ENCODE measurements at places on chromosomes 2 and 18.
A peak's percentile ranks its signal among the peaks of the same experiment; 100 is the strongest.

DNA sequence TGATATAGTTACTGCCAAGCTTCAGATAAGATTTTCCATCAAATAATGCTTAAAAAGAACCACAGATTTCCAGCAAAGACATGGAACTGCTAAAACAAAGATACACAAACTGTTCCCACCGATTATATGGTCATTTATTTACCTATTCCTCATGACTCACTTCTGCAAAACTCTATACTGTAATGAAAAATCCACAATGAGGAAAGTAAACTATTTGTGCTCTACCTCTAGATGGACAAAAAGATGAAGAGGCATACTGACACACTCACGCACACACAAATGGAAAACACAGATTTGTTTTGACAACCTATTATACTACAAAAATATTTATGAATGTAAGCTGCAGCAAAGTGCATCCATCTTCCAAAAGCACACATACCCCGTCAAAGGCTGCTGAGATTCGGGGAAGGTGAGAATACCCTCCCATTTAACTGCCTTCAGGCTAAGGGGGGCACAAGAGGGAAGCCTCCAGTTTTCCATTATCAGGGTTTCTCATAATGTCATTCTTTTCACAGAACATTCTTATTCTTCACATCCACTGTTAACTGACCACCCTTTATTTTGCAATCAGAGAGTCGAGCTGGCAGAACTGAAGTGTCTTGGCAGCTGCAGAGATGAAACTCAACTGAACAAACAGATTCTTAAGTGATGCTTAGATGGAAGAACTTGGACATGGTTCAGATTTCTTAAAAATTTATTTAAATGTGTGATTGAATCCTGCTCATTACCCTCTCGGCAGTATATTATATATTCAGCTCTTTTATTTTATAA is 115.9 kb upstream of the TANK start:
- DNase-seq, result peak; percentile 29

DNA sequence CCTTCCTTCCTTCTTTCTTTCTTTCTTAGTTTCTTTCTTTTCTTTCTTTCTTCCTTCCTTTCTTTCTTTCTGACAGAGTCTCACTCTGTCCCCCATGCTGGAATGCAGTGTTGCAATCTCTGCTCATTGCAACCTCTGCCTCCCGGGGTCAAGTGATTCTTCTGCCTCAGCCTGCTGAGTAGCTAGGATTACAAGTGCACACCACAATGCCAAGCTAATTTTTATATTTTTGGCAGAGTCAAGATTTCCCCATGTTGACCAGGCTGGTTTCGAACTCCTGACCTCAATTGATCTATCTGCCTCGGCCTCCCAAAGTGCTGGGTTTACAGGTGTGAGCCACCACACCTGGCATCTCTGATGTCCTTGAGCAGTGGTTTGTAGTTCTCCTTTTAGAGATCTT is 48.5 kb downstream of the IL1R2 start:
- no peak for DNase-seq

DNA sequence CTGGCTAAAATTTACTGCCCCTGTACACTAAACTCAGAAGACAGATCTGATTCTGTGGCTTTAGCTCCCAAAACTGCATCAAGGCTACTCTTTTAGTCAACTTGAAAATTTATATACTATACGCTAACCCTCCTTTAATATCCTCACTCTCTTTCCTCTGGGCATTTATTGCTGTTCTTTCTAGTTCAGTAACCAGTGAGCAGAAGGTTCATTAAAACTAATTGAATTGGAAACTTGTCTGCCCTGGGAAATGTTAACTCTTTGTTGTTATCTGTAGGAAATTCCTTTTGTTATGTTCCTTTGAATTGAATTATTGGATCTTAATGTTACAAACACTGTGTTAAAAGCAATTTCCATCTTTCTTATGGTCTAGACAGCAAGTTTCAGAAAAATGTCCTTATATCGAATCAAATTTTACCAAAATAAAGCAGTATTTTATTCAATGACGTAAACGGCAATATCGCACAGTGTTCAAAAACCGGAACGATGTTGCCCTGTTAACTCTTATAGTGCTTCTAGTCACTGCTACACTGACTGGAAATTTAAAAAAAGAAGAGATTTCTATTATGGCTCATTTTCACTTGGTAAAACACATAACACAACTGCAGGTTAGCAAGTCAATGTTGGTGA is 168.3 kb downstream of the NR4A2 start:
- no peak for DNase-seq

DNA sequence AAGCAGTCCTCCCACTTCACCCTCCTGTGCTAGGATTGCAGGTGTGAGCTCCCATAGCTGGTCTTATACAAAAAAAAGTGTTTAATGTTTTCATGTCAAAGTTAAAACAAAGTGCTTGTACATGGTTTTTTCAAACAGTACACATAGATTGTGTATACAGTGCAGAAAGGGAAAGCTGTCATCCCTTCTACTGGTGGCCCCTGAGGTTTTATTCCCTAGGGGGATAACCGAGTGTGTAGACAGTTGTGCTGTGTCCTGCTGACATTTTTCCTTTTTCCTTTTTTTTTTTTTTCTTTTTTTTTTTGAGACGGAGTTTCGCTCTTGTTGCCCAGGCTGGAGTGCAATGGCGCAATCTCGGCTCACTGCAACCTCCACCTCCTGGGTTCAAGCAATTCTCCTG is 10.8 kb downstream of the TUBB6 start:
- DNase-seq, result no peak

DNA sequence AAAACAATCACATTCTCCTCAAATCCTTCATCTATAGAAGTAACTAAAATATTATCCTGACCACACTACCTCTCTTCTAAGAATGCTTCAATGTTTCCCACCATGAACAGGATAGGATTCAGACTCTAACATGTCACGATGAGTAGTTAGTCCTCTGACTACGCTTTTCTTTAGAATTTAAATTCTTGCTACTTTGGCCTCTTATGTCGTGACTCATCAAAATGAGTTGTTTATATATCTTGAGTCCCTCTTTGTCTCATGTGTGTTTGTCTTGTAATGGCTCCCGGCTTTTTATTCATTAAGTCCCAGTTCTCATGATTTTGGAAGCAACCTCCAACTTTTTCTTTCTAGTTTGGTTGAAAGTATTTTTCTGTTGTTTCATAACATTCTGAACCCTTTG is 1289.2 kb downstream of the DSC3 start:
- no peak for DNase-seq

- DNase-seq, result no peak
Measured at GRCh38 chr2:143835481-143835880, 684.4 kb downstream of the ZEB2 start.

DNA sequence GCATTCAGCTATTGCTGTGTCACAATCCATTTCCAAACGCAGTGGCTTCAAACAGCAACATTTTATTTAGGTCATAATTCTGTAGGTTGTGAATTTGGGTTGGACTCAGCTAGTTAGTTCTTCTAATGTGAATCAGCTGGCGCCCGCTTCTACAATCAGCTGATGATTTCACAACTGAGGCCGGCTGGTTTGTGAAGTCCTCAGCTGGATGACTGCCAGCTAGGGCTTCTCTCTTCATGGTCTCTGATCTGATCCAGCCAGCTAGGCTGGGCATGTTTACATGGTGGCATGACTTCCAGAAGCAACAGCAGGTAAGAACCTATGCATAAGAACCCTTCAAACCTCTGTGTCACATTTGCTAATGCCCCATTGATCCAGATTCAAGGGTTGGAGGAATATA is 172.0 kb downstream of the SLC4A10 start:
- no peak for DNase-seq

DNA sequence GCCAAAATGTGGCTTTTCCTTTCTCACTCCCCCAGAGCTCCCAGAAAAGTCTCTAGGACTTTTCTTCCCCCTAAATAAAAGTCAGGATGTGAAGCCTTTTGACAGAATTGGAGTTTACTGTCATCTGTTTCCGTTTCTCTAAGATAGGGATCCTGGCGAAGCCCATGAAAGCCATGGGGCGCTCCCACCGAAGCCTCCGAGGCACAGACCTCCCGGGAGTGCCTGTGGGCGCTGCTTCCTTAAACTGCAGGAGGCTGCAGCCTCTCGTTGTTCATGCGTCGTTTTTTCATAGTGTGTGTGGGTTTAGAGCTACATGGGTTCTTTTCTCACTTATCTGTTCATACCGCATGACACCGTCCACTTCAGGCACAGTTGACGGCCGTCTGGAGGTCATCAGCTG is 56.8 kb downstream of the ASAP2 start:
- no peak for DNase-seq

DNA sequence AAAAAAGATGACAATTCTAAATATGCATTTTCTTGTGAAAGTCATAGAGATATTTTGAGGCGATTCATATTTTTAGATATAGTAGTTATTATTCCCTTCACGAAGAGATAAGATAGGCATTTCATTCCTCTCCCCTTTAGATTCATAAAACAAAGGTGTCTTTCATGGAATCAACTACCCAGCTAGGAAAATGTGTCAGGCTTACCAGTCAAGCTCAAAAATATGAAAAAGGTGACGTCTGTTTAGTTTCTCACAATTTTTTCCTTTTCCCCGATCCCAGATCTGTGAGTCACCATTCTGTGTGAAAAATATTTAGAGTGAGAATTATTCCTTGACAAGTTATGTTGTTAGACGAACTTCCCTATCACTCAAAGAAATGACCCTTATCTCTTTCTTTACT is 95.4 kb upstream of the FN1 start:
- DNase-seq, result no peak

DNA sequence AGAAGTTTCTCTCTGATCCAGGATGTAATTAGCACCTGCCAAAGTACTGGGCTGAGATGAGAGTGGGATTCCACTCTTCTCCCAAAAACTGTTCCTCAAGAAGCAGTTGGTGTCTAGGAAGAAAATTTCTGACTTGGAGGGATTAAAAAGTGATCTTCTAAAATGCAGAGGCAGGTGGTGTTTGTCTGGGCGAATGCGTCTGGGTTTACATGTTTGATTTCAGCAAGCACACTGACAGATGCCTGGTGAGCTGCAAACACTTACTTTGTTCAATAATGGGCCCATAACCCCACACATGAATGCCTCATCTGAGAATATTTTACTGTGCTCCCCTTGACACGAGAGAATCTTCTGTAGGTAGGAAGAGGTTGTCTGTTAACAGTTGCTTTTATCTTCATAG is 24.3 kb upstream of the KCNF1 start:
- DNase-seq, result no peak

DNA sequence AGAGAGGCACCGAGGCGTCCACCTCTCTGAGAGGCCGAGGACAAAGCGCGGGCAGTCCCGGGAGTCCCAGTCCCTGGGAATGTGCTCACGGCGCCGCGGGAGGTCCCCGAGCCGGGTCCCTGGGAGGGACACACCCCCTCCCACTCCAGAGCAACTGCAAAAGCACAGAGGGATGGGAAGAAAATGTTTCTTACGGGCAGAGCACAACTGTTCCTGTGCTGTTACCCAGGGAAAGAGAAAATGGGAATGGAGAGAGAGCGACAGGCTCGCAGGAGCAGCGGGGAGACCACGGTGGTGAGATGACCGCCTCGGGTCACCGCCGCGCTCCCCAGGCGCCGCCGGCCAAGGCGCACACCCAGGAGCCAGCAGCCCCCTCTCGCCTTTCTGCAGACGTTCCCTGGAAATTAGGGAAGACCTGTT is 1.2 kb upstream of the BCL11A start:
- no peak for DNase-seq

GRCh38 chr18:75801178-75801577 is 373.7 kb upstream of the SMIM21 start:
- DNase-seq, result no peak

DNA sequence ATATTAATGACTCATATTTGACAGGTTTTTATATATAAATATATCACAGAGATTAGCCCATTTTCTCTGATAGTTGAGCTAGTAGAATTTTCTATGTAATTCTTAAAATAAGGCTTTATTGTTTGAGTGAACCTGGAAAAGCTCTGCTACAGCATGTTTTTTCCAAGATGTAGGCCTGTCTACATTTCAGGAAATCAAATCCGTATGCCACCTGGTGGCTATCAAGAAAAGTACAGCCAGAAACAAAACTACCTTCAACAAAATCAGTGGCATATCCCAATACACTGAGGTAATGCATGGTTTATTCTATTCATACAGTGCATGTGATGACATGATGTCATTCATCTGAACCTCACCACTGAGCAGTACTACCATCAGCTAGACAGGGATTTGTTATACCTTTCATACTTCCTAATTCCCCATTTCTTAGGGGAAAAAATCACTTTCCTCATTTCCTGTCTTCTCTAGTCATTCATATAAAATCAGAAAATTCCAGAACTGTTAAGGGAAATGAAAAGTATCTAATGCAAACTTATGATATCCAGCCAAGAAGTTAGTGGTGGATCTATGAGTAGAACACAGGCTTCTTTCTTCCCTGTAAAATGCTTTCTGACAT is 310.4 kb upstream of the SYT4 start:
- DNase-seq, result peak; percentile 8

DNA sequence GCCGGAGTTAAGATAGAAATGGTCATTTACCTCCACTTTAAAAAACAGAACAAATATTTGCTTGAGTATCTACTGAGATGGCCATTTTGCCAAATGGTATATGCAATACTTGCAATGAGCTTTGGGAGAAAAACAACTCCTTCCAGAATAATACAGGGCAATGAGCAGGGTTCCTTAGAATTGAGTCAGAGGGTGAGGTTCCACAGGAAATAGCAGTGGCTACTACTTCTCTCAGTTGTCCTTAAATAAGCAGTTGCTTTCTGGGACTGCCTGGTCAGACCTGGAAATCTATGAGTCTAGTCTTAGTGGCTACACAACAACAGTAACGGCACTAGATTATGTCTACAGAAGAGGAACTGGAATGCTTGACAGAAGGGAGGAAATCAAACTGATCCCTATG is 80.9 kb upstream of the CCDC85A start:
- DNase-seq, result no peak

- DNase-seq, result no peak
Measured at GRCh38 chr2:85601771-85602475, 575 bp downstream of the TMEM150A start.

DNA sequence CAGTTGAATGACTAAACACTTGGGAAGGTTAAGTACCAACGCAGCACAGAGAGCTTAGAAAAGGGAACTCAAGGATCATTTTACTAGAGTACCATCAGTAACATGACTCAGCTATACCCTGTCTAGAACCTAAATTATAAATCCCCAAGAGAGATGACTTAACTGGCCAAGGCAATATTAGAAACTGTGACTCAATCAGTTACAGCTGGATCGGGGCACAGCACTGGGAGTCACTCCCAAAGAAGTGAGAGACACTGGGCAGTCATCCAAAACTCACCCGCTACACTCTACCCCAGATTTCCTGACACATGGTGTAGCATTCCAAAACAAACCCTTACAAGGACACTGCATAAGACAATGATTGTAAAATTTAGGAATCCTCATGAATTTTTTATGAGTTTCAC is 17.7 kb downstream of the IWS1 start:
- DNase-seq, result peak; percentile 95

- DNase-seq, result no peak
Measured at GRCh38 chr2:96117701-96118588, 1.6 kb upstream of the ADRA2B start.

DNA sequence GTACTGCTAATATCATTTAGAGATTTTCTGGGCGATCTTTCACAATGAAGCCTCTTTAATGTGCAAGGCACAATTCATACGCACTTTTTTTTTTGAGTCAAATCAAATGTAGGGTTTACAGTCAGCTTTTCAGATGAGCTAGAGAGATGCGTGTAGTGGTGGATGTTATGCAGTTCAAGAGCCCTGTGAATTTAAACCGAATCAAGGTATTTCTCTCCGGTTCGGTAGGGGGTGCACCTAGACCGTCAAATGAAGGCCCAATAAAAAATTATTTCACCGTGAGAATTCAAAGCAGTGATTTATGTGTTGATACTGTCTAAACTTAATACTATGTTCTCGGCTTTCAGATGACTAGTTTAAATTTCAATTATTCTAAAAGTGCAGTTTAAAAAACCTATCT is 1.1 kb downstream of the PTH2R start:
- DNase-seq, result no peak

GRCh38 chr2:23291239-23291638 is 93.7 kb upstream of the KLHL29 start:
- no peak for DNase-seq

Data from AG09319 (cell line).